ENCODE measurements at places on chromosomes 11 and 22.
A peak's percentile ranks its signal among the peaks of the same experiment; 100 is the strongest.

DNA sequence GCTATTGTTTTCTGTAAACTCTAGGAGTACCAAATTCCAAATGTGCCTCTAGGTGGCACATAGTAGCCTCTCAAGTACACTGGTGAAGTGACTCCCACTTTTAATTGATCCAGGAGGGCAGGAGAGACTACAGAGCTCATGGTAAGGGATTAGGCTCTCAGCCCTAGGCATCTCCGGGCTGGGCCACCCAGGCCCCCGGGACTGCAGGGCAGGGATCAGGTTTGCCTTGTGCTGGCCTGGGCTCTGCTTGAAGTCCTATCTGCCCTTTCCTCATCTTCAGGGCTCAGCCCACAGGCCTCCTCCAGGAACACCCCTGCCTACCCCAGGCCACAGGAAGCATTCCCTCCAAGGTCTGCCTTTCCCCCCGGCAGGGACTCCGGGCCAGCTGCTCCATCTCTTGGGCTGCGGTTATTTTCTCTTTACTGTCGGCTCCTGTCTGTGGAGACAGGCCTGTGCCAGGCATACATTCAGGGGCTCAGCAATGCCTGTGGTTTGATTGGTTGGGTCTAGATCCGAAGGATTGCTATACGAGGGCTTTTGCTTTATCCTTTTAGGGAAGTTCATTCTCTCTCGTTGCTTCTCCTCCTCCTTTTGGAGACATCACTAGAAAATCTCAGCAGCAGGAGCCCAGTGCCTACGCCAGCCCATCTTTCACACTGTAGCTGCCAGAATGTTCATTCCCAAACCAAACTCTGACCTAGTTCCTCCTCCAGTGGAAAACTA is 32.8 kb downstream of the PARVA start:
- no peak overlapping the region for H3K4me3 ChIP-seq
- H3K27me3 ChIP-seq, result no peaks in the 10 kb centered on the region
- peaks cover 17% of the 10 kb centered on the region for H3K4me1 ChIP-seq
- H3K36me3 ChIP-seq, result no peaks in the 10 kb centered on the region
- no peak for DNase-seq

DNA sequence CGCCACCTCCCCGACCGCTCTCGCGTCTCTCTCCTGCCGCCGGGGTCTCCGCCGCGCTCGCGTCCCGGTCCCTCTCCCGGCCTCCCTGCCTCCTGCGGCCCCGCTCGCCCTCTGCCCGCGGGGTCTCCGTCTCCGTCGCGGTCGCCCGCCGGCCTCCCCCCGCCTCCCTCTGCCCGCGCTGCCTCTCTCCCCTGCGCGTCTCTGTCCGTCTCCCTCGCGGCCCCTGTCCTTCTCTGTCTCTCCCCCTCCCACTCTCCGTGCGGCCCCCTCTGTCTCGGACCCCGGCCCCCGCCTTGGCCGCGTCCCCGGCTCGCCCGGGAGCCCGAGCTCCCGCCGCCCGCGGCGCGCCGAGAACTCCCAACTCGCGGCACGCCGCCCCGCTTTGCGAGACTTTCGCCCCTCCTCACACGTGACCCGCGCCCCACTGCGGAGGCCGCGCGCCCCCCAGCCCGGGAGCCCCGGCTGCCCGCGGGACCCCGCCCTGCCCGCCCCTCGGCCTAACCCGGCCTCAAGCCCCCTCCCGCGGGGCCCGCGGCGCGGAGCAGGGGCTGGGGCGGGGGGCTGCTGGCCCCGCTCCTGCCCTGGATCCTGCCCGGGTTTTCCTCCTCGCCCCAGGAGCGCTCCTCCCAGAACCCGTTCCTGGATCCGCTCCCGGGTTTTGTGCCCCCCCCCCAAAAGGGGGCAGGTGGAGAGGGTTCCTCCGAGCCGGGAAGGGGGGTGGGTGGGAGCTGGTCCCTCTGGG is 702 bp upstream of the KCNJ4 start:
- H3K27ac ChIP-seq, result no peak overlapping the region
- H3K4me1 ChIP-seq, result no peaks in the 10 kb centered on the region
- H3K27me3 ChIP-seq, result no peaks in the 10 kb centered on the region
- peak overlapping the region; percentile 38 for H3K4me3 ChIP-seq

DNA sequence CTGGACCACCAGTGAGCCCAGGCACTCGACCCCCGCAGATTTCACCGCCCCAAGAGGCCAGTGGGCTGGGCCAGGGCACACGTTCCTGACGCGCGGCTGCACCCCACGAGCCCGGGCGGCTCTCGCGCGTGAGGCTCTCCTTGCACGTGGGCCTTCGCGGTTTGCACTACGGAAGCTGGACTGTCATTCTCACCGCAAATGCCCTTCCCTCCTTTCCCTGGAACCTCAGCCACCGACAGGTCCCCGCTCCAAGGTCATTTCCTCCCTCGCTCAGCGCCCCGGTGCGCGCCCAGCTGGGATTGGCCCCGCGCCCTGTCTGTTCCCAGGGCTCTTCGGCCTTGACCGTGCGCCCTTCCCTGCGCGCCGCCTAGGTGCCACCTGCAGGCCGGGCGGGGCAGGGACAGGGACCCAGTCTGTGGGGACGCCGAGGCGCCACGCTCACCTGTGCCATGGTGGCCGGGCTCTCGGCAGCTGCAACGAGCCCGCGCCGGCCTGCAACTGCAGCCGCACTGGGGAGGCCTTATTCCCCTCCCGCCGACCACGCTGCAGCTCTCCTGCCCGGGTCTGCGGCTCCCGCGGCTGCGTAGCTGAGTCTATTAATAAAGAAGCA is 2.1 kb upstream of the CPT1A start:
- peak; percentile 88 for DNase-seq
- no peak overlapping the region for H3K27ac ChIP-seq
- H3K27me3 ChIP-seq, result no peaks in the 10 kb centered on the region
- no peaks in the 10 kb centered on the region for H3K4me1 ChIP-seq

GRCh38 chr22:20229916-20230775 is 38.0 kb downstream of the RTN4R start:
- H3K4me3 ChIP-seq, result no peak overlapping the region
- H3K27ac ChIP-seq, result no peak overlapping the region
- H3K36me3 ChIP-seq, result no peaks in the 10 kb centered on the region
- peak; percentile 75 for DNase-seq
- H3K27me3 ChIP-seq, result no peaks in the 10 kb centered on the region

- no peaks in the 10 kb centered on the region for H3K4me1 ChIP-seq
- no peak overlapping the region for H3K27ac ChIP-seq
- H3K4me3 ChIP-seq, result no peak overlapping the region
- DNase-seq, result no peak
Measured at GRCh38 chr11:58914821-58915543, 24.3 kb upstream of the GLYATL1 start.

GRCh38 chr11:29208117-29208516 is 808.7 kb downstream of the KCNA4 start:
- H3K27me3 ChIP-seq, result no peaks in the 10 kb centered on the region
- peaks cover 1% of the 10 kb centered on the region for H3K4me1 ChIP-seq
- no peak overlapping the region for H3K4me3 ChIP-seq
- DNase-seq, result no peak
- H3K27ac ChIP-seq, result no peak overlapping the region

DNA sequence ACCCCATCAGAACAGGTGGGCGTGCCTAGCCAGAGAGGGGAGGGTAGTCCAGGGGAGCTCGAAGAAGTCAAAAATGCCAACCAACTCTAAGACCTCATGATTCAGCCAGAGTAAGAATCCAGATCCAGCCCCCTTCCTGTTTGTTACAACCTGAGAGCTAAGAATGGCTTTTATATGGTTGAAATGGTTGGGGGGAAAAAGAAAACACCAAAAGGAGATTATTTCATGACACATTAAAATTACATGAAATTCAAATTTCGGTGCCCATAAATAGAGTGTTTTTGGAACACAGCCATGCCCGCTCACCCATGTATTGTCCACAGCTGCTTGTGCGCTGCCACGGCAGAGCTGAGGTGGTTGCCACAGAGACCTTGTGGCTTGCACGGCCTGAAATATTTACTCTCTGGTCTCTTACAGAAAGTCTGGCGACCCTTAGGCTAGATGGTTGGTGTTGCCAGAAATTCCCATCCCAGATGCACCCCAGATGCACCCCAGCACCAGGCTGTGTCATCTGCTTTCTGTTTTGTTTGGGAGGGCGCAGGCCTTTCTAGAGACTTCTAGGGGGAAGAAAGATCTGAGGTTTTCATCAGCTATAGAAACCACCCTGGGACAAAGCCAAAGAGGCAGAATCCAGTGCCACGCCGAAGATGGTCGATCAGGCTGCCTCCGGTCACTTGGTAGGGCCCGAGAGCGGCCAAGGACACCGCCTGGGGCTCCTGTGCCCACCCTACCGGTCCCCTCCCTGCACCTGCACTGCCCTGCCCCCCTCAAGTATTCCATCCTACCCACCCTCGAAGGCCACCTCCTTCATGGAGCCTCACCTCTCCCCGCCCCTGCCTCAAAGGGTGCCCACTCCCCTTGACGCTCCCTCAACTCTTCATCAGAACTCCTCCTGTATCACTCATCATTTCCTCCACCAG is 80.2 kb downstream of the DSCAML1 start:
- H3K27ac ChIP-seq, result no peak overlapping the region
- no peaks in the 10 kb centered on the region for H3K36me3 ChIP-seq
- no peaks in the 10 kb centered on the region for H3K4me1 ChIP-seq
- no peaks in the 10 kb centered on the region for H3K27me3 ChIP-seq

DNA sequence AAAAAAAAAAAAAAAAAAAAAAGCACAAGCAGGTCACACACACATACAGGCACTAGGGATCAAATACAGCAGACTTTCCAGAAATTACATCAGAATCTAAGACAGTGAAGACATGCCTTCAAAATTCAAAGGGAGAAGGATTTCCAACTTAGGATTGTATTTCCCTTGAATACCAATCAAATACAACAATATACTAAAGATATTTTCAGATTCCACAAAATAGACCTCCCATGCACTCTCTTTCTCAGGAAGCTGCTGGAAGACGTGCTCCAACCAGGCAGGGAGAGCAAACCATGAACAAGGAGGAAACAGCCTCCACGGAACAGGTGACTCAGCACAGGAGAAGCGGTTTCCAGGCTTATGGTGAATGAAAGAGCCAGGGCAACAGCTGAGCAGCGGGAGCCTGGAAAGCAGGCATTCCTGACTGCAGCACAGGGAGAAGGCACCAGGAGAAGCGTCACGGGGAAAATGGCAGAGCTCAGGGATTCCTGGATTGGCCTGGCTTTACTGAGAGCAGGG is 32.0 kb downstream of the TMEM184B start:
- no peak overlapping the region for H3K27ac ChIP-seq
- no peaks in the 10 kb centered on the region for H3K4me1 ChIP-seq
- DNase-seq, result no peak
- H3K27me3 ChIP-seq, result no peaks in the 10 kb centered on the region
- H3K36me3 ChIP-seq, result no peaks in the 10 kb centered on the region

- H3K4me1 ChIP-seq, result no peaks in the 10 kb centered on the region
- no peaks in the 10 kb centered on the region for H3K27me3 ChIP-seq
- no peaks in the 10 kb centered on the region for H3K36me3 ChIP-seq
- H3K4me3 ChIP-seq, result no peak overlapping the region
- no peak overlapping the region for H3K27ac ChIP-seq
- no peak for DNase-seq
Measured at GRCh38 chr11:113626736-113627135, 79.4 kb downstream of the TMPRSS5 start.

DNA sequence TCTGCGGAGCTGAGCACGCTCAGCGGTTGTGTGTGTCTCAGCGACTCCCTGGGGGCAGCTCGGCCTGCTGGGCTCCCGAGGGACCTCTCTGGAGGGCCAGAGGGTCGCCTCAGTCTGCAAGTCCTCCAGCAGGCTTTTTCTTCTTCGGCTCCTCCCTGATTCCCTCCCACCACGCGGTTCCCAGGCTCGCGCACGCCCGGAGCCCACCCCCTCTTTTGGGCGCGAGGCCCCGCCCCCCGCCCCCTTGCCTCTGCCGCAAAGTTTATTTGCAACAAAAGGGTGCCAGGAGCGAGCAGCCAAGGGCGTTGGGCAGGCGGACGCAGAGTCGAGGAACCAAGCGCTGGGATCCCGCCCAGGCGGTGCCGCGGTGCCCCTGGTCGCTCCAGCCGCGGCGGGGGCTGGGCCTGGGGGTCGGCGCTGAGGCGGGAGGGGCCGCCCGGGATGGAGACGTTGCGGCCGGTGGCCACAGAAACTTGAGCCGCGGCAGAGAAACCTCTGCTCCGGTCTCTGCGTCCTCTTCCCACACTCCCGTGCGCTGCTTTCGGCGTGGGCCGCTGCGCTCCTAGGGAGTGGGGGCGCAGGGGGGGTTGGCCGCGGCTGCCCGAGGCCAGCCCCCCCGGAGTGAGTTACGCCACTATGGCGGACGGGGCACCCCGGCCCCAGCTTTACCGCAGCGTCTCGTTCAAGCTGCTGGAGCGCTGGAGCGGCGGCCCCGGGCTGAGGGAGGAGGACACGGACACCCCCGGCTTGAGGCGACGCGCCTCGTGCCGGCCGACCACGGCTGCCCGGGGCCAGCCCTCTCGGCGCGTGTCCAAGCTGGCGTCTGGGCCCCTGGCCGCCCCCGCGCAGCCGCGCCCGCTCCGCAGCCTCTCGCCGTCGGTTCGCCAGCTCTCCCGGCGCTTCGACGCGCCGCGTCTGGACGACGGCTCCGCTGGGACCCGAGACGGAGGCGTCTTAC is at the start of gene ARHGEF17:
Gene ARHGEF17, plus strand, starts transcription at position 274 of the 958 bp plus-strand sequence. Its CDS starts 363 bp downstream, at position 637.
- peak within 1 kb of the TSS; percentile 91 for H3K4me3 ChIP-seq
- no peaks in the 10 kb centered on the region for H3K27me3 ChIP-seq
- peak; percentile 91 for DNase-seq
- H3K4me1 ChIP-seq, result no peaks in the 10 kb centered on the region
- peak within 1 kb of the TSS; percentile 83 for H3K27ac ChIP-seq

DNA sequence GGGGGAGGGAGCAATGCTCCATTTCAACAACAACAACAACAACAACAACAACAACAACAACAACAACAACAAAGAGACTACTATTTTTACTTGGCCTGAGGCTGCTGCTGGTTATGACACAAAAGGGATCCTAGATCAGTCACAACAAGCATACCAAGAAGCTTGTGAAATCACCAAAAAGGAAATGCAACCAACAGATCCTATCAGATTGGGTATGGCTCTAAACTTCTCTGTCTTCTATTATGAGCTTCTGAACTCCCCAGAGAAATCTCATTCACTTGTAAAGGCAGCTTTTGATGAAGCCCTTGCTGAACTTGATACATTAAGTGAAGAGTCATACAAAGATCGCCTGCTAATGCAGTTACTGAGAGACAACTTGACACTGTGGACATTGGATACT is 10.5 kb upstream of the MS4A2 start:
- DNase-seq, result no peak
- no peaks in the 10 kb centered on the region for H3K36me3 ChIP-seq
- no peaks in the 10 kb centered on the region for H3K4me1 ChIP-seq

DNA sequence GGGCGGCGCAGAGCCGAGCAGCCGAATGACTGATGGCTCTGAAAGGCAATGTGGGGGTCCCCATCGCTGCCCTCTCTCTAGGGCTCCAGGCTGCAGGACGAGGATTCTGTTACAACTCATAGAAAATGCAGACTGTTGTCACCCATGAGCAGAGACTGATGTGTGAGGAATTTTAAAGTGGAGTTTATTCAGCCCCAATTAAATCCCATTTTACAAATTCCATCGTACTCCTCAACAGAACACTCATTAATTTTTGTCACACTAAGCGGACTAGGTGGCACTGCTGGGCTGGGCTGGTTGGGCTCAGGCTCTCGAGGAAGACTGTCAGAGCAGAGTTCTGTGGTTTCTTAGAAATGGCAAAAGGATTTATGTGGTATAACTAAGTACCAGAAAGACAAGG is 102.6 kb upstream of the SPON1 start:
- no peak overlapping the region for H3K27ac ChIP-seq
- DNase-seq, result no peak
- H3K27me3 ChIP-seq, result no peaks in the 10 kb centered on the region
- H3K4me3 ChIP-seq, result no peak overlapping the region
- no peaks in the 10 kb centered on the region for H3K36me3 ChIP-seq
